ENCODE measurements at places on chromosomes 16 and 17. TPM values are rescaled to one million over a fixed set of nuclear protein-coding genes. Genes with fewer than 3 reads are reported as not detected.

DNA sequence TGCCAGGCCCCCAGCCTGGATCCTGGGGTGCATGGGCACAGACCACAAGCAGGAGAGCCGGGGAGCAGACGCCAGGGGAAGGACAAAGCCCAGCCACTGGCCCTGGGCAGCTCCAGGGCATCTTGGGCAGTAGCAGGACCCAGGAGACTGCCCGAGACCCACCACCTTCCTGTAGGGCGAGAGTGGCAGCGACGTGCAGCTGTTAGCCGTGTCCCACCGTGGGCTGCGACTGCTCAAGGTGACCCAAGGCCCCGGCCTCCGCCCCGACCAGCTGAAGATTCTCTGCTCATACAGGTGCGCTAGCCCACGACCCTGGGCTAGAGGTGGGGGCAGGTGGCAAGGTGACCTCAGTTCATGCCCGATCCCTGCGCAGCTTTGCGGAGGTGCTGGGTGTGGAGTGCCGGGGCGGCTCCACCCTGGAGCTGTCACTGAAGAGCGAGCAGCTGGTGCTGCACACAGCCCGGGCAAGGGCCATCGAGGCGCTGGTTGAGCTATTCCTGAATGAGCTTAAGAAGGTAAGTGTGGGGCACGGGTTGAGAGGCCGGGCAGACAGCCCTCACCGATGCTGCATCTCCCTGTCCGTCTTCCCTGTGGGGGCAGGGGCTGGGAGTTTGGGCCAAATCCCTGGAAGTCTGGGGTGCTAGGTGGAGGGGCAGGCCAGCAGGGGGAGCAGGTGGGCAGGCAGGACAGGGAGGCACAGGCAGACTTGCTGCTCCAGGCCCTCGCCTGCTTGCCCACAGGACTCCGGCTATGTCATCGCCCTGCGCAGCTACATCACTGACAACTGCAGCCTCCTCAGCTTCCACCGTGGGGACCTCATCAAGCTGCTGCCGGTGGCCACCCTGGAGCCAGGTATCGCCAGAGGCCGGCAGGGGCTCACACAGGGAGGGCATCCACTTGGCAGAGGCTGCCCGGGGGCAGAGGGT is 13.5 kb upstream of the SMIM5 start:
- DNase-seq, result peak; percentile 27

DNA sequence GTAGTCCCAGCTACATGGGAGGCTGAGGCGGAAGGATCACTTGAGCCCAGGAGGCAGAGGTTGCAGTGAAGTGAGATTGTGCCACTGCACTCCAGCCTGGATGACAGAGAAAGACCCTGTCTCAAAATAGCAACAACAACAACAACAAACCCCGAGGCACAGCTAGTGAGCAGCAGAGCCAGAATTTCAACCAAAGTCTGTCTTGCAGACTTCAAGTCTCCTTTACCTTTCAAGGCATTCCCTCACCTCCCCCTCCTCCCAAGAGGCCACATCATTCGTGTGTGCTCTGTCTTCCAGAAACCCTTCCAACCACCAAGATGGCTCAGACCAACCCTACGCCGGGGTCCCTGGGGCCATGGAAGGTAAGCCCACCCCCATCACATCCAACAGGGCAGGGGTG is 2.2 kb downstream of the CRYBA1 start:
- DNase-seq, result no peak

DNA sequence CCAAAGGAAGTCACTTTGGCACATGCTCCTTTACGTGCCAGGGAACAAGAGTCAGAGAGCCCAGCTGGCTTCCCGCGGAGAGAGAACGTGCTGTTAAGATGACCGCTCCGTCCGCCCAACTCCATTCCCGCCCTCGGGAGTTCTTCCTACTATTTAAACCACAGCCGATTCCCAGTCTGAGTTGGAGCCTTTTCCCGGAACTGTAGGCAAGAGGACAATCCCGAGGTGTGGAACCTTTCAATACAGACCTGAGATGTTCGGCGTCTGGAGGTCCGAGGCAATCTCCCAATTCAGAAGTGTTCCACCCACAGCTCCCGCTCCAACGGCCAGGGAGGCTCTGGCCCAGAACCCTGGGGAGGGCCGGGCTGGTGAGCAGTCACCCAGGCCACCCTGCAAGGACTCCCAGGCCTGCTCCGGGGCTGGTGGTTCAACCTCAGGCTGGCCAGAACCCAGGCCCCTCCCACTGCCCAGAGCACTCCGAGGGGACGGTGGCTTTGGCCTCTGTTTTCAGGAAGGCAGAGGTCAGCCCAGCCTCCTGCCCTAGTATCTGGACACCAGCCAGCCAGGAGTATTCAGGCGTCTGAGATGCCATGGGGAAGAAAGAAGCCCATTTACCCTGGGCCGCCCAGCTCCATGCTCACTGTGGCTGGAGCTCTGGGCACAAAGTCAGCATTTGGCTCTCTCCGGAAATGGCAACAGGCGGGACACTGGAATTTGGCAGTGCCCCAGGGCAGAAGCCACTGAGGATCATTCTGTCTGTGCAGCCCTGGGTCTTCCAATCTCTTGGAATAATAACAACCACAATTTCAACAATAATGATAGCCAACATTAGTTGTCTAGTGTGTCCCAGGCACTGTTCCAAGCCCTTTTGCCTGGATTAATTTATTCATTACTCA is 21.4 kb downstream of the EMP2 start:
- DNase-seq, result peak; percentile 53

The CHP2 gene
- not detected for total RNA-seq
